ENCODE measurements at places on chromosomes 5 and 9.
A peak's percentile ranks its signal among the peaks of the same experiment; 100 is the strongest.

GRCh38 chr9:129276486-129277230 lies 98.6 kb upstream of the IER5L start:
- DNase-seq = no peak

GRCh38 chr9:89701221-89701798 lies 96.5 kb downstream of the GADD45G start:
- DNase-seq = peak; percentile 26

GRCh38 chr5:160097991-160098390 lies 21.3 kb downstream of the PWWP2A start:
- DNase-seq = no peak

DNA sequence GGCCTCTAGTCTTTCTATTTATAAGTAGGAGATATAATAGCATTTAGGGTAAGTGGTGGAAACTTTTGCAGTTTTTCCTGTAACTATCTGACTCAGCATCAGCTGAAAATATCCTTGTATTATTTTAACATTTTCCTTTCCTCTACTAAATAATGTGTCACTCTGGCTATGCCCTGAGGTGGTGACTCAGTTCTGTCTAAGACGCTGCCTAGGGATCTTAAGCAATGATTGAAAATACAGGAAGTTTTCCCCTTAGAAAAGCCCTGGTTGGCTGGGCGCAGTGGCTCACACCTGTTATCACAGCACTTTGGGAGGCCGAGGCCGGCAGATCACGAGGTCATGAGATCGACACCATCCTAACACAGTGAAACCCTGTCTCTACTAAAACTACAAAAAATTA lies 9.3 kb upstream of the EDIL3 start:
- no peak for DNase-seq

- no peak for DNase-seq
Measured at GRCh38 chr9:124297551-124297901, 39.8 kb downstream of the NEK6 start.

GRCh38 chr5:36889264-36889663 lies 12.7 kb downstream of the NIPBL start:
- DNase-seq = no peak

DNA sequence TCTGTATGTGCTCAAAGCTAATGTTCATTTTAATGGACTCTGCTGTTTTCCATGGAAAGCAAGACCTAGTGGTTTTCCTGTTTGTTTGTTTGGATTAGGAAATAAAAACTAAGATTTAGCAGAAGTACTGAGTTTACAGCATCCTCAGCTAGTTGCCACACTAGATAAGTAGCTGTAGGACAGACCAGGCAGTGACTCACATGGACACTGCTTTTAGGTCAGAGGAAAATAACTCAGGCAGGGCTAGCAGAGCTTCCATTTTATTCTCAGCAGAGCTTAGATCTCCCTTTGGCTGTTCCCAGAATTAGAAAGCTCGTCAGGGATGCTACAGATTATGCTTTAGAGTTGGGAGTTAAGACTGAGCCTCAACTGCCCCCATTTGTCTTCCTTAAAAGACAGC lies 204.4 kb downstream of the SH3GL2 start:
- no peak for DNase-seq

DNA sequence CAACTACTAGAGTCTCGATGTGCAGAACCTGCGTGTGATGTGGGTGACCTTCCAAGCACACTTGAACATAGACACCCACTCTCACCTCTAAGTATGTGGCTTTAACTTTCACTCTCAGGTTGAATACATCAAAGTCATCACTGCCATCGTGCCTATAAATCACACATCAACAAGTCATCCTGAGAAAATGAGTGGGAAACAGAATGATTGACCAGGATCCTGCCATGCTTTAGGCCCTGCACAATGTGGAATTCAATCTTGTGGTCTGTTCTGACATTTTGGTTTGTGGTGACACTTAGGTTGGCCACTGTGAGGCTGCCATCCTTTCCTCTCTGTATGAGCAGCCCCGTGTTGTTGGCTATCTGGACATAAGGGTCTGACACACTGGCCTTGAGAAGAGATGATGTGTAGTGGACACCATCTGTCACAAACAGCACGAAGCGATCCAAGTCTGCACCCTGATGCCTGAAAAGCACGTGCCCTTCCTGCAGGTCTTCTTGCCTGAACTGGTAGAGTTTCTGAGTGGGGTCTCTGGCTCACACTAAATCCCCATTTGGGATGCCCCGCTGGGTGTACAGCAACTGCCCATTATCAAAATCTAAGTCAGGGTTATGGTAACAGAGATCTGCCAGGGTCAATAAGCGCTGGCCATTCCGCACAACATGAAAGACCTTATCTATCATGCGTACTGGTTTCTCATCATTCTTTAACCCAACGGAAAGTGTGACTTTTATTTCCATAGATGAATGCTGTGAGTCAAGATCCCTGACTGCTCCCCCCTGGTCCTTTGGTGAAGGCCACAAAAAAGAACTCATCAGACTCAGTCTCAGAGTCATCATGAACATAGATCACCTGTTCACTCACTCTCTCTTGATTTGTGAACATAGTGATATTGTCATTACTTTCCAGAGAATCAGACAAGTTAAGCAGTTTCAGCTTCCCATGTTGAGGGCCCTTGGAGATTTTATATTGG lies 116.6 kb downstream of the ESM1 start:
- no peak for DNase-seq

GRCh38 chr5:116378777-116379121 lies 195.9 kb downstream of the SEMA6A start:
- no peak for DNase-seq

DNA sequence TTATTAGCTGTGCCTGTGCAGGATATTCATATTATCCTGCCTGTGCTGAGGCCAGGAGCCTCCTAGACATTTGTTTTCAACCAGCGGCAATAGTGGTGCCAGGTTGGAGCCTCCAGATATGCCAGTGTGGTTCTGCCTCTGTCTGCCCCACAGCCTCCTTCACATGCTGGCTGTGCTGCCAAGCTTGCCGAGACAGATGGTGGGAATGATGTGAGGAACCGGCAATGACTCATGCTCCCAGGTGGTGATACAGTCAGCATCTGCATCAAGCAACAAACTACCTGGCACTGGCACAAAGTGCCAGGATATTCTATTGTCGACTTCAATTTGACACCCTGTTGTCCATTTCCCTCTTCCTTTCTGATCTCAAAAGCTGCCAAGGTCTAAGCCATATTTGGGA lies 285.7 kb downstream of the CHSY3 start:
- no peak for DNase-seq

- no peak for DNase-seq
Measured at GRCh38 chr5:59840200-59840601, 53.3 kb downstream of the PDE4D start.

DNA sequence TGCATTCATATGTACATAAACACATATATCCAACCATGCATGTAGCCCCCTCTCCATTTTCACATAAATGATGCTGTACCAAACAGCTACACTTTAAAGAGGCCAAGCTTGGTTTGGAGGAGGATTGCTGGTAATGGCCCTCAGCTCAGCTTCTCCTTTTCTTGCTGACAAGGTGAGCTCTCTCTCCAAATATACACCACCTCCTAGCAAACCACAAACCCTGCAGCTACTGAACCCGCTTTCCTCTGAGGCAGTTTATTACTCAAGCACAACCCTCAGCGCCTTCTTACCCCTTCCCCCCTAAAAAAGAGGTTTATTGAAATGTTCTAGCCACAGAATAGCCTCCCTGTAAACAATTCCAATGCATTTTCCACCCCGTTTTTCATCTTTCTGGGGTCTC lies 54.0 kb downstream of the ALG2 start:
- DNase-seq = no peak

DNA sequence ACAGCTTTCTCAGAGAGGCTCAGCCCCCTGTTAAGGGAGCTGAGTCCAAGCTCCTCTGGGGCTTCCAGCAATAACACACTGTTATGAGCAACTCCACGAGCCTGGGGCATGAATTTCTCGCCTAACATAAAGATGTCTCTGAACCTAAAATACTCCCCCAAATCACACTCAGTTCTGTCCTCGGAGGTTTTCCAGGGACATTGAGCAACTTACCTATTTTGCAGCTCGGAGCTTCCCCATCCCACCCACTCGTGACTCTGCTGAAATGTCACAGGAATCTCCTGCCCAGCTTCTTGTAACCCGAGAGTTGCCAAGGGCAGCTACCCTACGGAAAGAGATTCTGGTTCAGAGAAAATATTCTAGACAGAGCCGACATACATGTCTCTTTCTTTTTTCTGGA lies 47.1 kb upstream of the SMIM23 start:
- DNase-seq = no peak

DNA sequence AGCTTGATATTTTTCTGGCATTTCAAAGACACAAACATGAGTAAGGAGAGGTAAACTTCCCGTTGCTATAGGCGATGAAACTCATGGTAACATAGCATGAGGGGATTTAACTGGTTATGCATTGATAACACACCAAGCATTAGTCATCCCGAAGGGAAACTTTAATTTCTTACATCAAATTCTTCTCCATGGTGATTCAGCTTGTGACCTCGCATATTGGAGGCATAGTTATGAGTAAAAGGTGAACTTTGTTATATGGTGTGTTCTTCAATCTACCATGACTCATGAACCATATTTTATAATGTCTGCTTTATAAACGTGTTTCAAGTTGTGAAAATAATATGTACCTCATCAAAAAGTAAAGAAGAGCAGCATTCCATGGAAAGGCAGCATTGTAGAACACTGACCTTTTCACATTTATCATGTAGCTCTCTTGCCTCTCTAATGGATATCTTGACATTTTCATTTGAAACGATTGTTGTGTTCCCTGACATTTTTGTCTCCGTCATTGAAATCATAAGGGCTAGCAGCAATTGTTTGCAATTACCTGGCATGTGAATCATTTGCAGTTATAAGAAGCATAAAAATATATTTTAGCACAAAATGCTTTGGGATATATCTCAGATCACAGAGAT lies 491.8 kb downstream of the ANXA1 start:
- DNase-seq = no peak

GRCh38 chr9:77910194-77910621 lies 121.4 kb downstream of the GNAQ start:
- no peak for DNase-seq

GRCh38 chr9:84493284-84493947 lies 152.9 kb upstream of the SLC28A3 start:
- no peak for DNase-seq

GRCh38 chr5:149519601-149520000 lies 31.6 kb downstream of the CSNK1A1 start:
- DNase-seq = no peak

DNA sequence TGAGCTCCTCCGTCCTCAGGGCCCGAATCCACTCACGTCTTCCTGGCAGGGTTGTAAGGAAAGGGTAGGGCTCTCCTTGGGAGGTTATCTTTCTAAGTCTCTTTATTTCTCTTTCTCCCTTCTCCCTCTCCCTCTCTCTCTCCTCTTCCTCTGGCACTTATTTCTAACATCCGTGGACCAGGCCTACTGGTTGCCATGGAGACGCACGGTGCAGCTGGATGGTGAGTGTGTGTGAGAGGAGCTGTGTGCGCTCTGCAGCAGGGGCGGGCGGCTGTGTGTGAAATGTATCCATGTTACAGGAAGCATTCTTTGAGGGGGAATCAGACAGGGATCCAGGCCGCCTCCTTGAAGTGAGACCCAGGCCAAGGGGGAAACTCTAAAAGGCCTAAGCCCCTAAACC lies 32.2 kb downstream of the PCDH1 start:
- no peak for DNase-seq

- no peak for DNase-seq
Measured at GRCh38 chr5:10655161-10655971, 91.5 kb downstream of the ANKRD33B start.

- DNase-seq = no peak
Measured at GRCh38 chr9:124770359-124771020, 621 bp downstream of the NR6A1 start.

DNA sequence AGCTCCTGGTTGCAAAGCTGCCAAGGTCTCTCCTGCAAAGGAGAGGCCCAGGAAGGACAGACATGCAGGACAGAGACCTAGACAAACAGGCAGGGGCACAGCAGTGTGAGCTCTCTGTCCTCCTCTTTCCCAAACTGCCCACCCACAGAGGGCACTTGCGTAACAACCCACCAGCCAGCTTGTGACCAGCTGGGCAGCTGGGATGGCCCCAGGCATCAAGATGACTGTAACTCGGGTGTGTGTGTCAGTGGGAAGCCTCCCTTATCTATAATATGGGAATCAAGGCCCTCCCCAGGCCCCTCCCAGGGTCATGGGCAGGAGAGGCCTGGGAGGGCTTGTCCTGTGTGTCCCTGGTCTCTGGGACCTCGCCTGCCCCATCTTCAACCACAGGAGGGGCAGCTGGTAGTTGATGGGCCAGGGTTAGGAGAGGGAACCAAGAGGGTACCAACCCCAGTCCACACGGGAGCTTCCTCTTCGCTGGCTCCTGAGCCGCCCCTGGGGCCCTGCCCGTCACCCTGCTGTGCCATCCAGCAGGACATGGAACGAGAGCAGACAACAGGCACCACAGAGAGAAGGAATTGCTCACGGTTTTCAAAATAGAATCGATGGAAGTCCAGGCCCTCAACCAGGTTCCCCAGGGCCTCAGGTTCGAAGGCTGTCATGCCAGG lies 37.9 kb downstream of the SLC6A7 start:
- no peak for DNase-seq

GRCh38 chr5:68592351-68592750 lies 376.8 kb downstream of the PIK3R1 start:
- no peak for DNase-seq

GRCh38 chr9:134773842-134774241 lies 106.8 kb upstream of the FCN2 start:
- DNase-seq = no peak

GRCh38 chr9:89680547-89681467 lies 76.0 kb downstream of the GADD45G start:
- no peak for DNase-seq

DNA sequence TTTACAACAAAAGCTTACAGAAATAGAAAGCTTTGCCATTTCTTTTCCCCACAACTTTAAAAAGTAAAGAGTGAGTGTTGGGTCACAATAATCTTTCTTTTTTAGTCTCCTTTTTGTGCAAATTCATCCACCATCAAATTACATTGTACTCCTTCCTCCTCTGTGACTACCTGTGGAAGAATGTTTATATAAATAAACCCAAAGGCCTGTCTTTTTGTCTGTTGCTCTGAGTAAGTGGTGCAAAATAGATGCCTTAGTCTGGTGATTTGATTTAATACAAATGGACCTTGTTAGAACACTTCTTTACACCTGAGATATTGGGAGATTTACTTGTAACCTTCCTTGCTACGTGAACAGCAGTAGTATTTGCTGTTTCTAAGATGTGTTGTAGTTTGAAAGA lies 53.5 kb upstream of the TAF11L2 start:
- DNase-seq = no peak

DNA sequence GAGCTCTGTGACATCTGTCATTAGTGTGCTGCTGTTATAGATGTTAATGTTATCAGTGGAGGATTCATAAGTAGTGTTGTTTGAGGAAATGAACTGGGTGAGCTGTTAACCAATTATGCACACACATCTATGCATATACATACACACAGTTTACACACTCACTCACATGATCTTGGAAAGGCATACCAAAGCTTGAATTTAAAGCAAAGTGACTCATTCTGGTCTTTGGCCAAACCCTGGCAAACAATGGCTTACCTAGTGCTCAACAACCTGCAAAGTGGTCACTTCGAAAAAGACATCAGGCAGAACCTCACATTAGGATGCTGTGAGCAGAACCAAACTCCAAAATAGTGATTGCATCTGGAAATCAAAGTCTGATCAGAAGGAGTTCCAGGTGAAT lies 1037.3 kb upstream of the CDH6 start:
- no peak for DNase-seq

Data from stimulated activated CD8-positive, alpha-beta memory T cell treated with anti-CD3 and anti-CD28 coated beads, Interleukin-2, amount 100 ng/mL, for 1 hour (primary cell).